NCI-H1105 (cell line): ENCODE measurements at places on chromosomes 11 and 22.

DNA sequence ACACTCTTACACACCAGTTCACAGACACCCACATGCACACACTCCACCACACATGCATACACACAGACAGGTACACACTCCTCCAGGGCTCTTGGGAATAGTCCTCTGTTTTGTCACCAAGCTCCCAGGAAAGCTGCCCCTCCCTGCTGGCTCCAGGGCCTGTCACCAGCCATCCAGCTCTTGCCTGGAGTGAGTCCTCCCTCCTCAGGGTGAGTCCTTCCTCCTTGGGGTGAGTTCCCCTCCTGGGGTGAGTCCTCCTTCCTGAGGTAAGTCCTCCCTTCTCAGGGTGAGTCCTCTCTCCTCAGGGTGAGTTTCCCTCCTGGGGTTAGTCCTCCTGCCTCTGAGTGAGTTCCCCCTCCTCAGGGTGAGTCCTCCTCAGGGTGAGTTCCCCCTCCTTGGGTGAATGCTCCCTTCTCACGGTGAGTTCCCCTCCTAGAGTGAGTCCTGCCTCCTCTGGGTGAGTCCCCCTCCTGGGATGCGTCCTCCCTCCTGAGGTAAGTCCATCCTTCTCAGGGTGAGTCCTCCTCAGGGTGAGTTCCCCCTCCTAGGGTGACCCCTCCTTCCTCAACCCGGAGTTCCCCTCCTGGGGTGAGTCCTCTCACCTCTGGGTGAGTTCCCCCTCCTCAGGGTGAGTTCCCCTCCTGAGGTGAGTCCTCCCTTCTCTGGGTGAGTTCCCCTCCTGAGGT lies 100.6 kb upstream of the FGF3 start:
- no peak for DNase-seq

DNA sequence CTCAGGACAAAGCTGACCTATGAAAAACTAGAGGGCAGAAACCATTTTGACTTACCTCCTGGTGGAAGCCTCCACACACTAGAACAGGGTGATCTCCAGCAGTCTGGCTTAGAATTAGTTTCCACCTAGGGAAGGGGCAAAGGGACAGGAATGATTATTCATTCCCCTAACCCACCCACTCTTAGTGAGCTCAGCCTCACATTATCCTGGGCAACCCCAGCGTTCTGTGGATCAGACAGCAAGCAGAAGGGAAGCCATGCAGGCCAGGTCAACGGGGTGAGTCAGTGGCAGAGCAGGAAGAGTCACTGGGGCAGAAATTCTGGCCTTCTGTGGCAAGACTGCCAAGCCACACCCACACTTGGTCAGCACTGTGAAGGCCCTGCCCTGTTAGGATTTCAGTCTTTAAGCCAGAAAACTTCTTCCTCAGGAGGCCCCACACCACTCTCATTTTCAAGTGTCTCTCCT lies 10.5 kb downstream of the NUMA1 start:
- no peak for DNase-seq

GRCh38 chr22:39498368-39498767 lies 3.7 kb upstream of the MIEF1 start:
- peak; percentile 82 for DNase-seq

- no peak for DNase-seq
These were observed 416.6 kb upstream of the CCDC90B start for GRCh38 chr11:83702796-83703195.

DNA sequence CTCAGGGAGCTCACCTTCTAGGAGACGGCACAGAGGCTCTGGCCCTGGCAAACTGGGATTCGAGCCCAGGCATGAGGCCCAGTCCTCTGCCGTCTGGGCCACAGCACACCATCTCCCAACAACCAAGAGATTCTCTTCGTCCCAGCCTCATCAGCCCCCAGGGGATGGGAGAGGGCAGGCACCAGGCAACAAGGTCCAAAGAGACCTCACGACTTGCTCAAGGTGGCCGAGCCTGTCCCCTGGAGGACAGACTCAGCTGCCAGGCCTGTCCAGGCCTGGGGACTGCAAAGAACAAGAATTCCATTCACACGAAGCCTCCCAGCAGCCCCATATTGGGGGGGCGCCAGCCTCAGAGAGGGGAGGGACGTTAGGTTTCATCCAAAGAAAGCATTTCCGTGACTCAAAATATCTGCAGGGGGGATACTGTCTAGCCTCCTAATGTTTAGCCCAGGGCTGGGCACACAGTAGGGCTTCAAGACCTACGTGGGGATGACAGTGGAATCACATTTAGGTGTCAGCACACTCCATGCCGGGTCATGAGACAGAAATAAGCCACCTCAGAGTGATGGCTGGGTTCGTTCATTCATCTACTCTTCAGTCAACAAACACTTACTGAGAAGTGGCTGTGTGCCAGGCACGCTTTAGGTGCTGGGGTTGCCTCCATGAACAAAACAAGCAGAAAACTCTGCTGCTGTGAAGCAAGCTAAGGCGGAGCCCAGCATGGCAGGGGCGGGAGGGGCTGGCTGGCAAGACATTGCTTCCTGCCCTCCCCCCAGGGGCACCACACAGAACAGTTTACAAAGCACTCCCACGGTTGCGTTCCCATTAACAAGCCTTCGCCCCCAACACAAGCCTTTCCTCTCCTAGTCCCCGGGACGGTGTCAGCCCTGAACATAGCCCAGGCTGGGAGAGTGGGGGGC lies 1.2 kb downstream of the CARNS1 start:
- peak; percentile 48 for DNase-seq

GRCh38 chr11:85718991-85719807 lies 33.2 kb upstream of the CCDC89 start:
- DNase-seq, result no peak

DNA sequence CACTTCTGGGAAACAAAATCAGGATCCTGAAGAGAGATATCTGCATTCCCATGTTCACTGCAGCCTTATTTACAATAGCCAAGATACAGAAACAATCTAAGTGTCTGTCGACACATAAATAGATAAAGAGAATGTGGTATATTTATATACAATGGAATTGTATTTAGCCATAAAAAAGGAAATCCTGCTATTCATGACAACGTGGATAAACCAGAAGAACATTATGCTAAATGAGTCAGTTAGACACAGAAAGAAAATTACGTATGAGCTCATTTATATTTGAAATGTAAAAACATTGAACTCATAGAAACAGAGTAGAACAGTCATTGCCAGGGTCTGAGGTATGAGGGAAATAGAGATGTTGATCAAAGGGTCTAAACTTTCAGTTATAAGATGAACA lies 6.1 kb downstream of the MRPL17 start:
- DNase-seq, result no peak

- DNase-seq, result no peak
These were observed 1.5 kb downstream of the BEST1 start for GRCh38 chr11:61951484-61952135.

DNA sequence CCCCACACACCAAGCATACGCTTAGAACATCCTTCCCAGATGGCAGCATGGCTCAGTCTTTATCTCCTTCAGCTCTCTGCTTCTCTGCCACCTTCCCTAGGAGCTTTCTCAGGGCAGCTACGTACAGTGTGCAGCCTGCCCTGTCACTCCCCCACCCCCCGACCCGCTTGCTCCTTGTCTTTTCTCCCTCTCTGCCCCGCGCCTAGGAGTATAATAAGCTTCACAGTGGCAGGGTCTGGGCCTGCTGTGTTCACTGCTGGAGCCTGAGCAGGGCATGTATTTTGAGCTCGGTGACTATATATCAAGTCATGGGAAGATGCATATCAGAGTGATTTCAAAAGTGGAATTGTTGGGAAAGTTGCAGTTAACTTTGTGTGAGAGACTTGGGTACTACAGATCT lies 55.8 kb upstream of the ADSL start:
- no peak for DNase-seq

- DNase-seq, result no peak
These were observed 50.7 kb downstream of the TP53I11 start for GRCh38 chr11:44899959-44900358.

GRCh38 chr11:115144914-115145313 lies 359.3 kb downstream of the CADM1 start:
- DNase-seq, result peak; percentile 95

DNA sequence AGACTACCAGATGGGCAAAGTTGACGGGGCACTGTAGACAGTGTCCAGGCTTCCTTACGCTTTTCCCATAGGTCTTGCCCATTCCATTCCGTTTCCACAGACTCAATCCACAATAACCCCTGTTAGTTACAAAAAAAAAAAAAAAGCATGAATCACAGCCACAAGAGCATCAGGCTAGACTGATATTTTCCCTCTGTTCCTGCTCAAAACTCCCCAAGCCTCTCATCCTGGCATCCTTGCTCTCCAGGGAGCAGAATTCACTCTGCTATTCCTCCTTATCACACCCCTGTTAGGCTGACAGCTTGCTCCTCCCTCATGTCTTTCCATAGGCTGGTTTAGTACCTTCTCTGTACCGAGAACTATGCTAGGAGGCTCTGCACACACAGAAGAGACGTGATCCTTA lies 42.2 kb downstream of the TMEM123 start:
- DNase-seq, result no peak

GRCh38 chr22:20611418-20611817 lies 104.0 kb downstream of the MED15 start:
- no peak for DNase-seq

DNA sequence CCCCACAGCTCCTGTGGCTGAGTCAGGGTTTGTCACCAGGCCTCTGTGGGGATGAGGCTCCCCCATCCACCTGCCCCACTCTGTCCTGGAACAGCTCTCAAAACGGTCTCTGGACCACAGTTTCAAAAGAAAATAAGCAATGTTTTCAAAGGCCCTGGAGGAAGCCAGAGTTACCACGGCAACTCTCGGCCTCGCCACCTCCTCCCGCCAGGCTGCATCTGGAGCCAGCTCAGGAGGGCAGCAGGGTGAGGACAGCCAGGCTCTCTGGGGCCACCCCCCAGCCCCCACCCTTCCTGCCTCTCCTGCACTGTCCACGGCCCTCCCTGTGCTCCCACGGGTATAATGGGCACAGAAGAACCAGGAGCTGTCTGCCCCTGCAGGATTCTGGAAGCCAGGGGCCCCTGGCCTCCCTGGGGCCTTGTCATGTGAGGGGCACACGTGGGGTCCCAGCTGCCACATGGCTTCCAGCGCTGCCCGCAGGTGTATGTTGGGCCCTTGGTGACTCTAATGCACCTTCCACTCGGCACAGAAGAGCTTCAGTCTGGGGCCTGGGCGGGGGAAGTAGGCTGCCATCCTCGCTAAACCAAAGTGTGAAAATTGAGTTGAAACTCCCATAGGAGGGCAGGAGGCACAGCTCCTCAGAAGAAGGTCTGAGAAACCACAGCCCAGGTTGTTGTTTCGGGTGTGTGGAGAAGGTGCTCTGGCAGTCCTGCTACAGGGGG lies 10.3 kb downstream of the CD81 start:
- DNase-seq, result no peak

- DNase-seq, result no peak
These were observed 1.1 kb downstream of the RBFOX2 start for GRCh38 chr22:36027579-36027934.

DNA sequence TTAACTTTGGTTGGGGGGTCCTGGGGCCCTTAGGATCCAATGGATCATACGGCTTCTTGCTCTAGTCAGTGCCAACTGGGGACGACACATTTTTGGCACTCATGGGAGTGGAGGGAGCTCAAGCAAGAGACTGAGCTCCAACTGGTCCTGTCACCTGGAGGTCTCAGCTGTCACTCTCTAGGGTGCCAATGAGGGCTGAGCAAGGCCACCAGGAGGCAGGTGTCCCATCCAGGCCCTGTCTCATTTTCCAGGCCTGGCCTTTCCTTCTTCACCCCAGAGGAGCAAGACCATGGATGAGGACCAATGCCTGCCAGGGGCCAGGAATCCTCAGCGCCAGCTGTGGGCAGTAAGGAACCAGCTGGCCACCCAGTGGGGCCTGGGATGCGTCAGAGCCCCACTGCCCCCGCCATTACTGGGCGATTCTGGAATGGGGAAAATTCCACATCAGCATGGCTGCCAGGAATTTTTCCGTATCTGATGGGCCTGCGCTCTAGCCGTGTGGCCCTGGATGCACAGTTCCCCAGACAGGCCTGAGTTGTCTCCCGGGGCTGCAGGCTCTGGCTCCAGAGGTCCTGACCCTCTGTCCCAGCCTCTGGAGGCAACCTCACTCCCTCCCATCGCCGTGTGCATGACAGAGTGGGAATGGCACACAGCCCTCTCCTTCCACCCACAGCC lies 669 bp upstream of the GAL3ST1 start:
- DNase-seq, result no peak

- no peak for DNase-seq
These were observed 36.7 kb downstream of the DRG1 start for GRCh38 chr22:31436132-31436531.

GRCh38 chr22:47406180-47406834 lies 643.9 kb downstream of the TBC1D22A start:
- no peak for DNase-seq

DNA sequence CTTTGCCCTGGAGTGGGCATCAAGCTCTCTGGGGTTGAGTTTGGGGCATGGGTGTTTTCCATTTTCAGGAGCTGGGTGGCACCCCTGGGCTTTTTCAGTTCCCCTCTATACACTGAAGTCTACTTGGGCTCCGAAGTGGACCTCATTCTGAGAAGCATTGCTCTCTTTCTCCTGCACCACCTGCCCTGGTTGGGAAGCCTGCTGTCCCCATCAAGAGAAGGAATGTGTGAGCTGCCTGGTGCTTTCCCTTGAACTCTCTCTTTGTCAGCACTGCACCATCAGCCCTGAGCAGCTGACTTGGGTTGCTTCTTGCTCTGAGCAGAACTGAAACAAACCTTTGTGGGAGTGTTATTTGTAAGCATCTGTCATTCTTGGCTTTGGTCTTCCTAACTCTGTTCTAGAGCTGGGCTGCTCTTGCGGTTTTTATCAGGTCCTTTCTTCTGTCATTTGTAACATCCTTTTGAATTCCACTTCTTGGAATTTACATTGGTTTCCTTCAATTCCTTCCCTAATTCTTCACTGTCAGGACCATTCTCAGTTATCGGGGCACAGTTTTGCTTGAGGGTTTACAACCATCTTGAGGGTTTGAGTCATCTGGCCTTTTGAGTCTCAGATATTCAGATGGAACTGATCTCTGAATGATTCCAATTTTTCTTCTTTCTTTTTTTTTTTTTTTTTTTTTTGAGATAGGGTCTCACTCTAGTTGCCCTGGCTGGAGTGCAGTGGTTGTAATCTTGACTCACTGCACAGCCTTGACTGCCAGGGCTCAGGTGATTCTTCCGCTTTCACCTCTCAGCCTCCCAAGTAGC lies 20.5 kb downstream of the UBE2L3 start:
- no peak for DNase-seq

- no peak for DNase-seq
These were observed 850.5 kb downstream of the KCNA4 start for GRCh38 chr11:29166306-29166705.

GRCh38 chr11:13318498-13319295 lies 41.1 kb downstream of the BMAL1 start:
- no peak for DNase-seq

- DNase-seq, result no peak
These were observed 110.7 kb downstream of the RPL27A start for GRCh38 chr11:8793114-8793777.

DNA sequence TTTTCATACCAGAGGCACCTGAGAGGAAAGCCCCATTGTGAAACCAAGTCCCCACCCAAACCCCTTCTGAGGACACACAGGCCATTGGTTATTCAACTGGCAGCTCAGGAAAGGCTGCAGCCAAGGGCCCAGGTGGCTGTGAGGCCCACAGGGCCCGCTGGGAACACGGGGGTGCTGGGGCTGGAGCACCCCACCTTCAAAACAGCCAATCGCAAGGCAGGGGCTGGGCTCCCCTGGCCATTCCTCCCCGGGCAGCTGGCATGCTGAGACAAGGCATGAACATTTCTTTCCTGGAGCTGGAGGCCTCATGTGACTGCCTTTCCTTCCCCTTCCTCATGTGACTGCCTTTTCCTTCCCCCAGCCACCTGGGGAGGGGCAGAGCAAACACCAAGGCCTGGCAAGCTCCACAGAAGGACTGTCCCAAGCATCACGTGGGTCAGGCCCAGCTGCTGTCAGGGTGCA lies 76.9 kb downstream of the PIWIL3 start:
- peak; percentile 80 for DNase-seq

- DNase-seq, result no peak
These were observed 24.8 kb downstream of the RASSF10 start for GRCh38 chr11:13033760-13034533.
